RCC 7860 (cell line): ENCODE measurements at places on chromosomes 1 and 21.

DNA sequence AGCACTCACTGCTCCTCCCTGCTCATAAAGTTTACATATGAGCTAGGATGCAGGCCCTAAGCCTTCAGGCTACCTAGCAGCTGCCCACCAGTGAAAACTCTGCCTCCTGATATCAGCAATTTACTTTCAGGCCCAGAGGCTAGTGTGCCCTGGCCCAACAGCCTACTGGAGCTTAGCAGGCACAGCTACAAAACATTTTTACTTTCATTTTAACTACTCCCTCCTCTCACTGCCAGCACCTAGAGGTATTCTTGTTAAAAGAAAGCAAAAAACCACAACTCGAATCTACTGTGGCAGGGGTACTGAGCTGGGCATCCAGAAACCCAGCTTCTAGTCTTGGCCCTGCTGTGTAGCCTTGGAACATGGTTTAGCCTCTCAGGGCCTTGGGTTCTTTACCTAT, 5.8 kb upstream of the LORICRIN start:
- DNase-seq = no peak

DNA sequence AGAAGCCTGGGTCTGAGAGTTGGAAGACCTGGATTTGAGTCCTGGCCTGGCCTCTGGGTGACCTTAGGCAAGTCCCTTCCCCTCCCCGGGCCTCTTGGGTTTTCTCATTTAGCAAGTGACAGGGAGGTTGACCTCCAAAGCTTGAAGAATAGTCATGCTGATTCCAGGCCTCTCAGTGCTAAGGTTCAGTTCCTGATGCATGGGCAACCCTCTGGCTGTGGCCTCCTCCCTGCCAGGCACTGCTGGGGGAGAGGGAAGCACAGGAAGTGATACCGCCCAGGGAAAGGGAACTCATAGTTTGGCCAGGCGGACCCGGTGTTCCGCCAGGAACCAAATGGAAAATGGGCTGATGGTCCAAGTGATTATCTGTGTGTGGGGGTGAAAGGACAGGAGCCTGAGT, 23.6 kb upstream of the WASF2 start:
- DNase-seq = no peak

- DNase-seq = no peak
Measured at GRCh38 chr1:81387446-81387845, 413.3 kb upstream of the ADGRL2 start.

- no peak for DNase-seq
Measured at GRCh38 chr1:92066321-92066720, 8.9 kb downstream of the SETSIP start.

GRCh38 chr1:168509875-168510791, 33.7 kb downstream of the XCL2 start:
- DNase-seq = no peak

GRCh38 chr1:59045137-59045536, 251.8 kb upstream of the FGGY start:
- DNase-seq = no peak

DNA sequence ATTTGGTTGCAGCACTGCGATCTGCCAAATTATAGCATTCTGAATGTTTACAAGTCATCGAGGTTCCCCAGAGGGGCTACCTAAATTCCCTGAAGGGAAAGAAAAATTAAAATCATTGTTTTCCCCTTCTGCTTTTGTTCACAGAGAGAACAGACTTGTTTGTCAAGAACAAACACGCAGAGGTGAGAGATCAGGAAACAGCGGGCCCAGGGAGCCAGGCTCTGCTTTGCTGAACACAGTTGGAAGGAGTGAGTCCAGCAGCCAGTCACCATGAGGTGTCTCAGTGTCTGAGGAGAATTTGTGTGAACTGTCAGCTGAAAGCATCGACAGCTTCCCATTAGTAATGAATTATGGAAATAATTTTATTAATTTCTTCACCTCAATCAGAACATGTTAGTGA, 52.5 kb downstream of the RWDD3 start:
- no peak for DNase-seq

GRCh38 chr1:169108863-169109560, 2.5 kb downstream of the ATP1B1 start:
- peak; percentile 63 for DNase-seq

DNA sequence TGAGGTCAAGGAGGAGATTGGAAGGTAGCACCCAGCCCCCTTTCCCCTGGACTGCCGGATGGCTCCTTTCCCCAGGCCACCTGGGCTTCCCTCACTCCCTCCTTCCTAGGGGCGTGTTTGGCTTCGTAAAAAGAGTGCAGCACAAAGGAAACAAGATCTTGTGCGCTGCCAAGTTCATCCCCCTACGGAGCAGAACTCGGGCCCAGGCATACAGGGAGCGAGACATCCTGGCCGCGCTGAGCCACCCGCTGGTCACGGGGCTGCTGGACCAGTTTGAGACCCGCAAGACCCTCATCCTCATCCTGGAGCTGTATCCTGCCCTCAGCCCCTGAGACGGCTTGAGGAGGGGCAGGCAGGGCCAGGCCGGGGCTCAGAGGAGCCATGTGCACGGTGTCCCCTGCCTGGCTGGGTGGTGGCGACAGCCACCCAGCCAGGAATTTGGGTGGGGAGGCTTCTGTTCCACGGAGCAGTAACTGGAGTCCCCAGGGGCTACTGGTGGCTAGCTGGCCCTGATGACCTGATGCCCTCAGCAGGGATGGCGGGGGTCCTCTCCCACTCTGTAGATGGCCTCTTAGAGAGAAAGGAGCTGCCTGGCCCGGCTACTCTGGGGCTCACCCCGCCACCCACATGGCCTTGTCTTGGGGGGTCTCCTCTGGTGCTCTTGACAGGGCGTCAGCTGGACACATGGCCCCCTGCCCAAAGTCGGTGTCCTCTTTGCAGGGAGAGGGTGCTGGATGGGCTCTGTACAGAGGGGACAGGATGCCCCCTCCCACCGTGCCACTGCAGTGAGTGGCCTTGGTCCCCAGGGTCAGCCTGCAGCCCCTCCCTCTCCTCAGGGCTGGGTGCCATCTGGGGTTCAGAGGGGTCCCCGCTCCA, 39.5 kb downstream of the TRIM11 start:
- no peak for DNase-seq

DNA sequence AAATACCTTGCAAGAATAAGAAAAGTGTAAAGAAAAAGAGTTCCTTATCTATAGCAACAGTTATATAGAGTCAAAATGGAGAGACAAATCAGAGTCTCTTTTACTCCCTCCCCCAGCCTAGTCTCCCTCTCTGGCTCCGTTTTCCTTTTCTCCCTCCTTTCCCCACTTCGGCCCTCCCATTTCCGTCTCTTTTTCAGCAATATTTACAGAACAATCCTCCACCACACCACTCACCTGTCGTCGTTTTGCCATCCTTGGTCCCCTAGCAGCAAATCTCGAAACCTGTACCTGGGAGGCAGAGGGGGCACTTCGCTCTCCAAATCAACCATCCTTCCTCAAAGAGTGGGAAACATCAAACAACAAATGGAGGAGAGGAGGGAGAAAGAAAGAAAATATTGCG, 259 bp downstream of the KCNT2 start:
- DNase-seq = no peak

DNA sequence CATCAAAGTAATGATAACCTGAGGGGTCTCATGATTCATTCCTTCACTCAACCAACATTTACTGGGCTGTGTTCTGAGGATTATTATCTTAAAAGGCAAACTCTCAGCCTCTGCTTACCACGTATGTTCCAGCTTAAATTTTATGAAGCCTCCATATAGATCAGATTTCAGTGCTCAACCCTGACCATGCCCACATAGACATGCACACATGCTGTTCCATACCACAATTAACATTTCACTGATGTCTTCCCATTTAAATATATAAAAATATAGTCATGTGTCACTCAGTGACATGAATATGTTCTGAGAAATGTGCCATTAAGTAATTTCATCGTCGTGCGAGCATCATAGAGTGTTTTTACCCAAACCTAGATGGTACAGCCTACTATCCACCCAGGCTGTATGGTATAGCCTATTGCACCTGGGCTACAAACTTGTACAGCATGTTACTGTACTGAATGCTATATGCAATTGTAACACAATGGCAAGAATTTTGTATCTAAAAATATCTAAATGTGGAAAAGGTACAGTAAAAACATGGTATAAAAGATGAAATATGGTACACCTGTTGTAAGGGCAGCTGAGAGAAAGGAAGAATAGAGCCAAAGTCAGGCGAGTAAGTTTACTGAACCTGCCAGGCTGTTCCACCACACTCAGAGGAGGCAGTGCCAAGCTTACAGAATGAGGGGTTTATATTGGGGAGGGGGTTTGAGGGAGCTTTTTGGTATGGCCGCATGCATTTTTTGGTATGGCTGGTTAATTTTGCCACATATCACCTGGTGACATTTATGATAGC, 134.7 kb upstream of the ETV3 start:
- no peak for DNase-seq

DNA sequence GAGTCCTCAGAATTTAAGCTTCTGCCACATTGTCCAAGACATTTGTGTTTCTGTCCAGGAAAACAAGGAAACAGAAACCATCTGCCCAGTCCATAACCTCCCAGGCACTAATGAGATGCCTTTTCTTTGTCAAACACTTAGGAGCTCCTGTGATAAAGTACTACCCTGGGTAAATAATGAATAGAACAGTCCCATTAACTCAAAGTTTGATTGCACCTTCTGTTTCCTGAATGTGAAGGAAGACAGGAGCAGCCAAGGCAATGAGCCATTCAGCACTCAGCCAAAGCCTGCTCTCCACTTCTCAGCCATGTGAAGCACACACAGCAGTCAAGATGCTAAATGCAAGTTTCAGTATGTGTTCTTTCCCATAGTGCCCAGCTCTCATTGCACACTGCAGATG, 199.8 kb downstream of the SEC16B start:
- DNase-seq = no peak

DNA sequence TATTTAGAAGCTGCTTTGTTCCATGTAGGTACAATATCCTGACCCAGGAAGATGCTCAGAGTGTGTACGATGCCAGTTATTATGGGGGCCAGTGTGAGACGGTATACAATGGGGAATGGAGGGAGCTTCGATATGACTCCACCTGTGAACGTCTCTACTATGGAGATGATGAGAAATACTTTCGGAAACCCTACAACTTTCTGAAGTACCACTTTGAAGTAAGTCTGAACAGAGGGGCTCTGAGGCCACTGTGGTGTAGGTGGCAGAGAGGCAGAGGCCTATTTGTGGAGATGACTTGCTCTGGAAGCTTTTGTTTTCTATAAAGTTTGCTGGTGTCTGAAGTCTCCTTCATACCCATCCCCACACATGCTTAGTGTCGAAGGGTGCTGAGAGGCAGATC, 26.8 kb downstream of the C8A start:
- DNase-seq = no peak
